ENCODE measurements at places on chromosomes 5 and 9.
A peak's percentile ranks its signal among the peaks of the same experiment; 100 is the strongest.

- DNase-seq: no peak
Measured at GRCh38 chr9:26551971-26552370, 340.6 kb downstream of the CAAP1 start.

- no peak for DNase-seq
Measured at GRCh38 chr9:136581614-136582447, 36.0 kb upstream of the NOTCH1 start.

- DNase-seq: no peak
Measured at GRCh38 chr5:85823462-85824426, 794.0 kb upstream of the COX7C start.

DNA sequence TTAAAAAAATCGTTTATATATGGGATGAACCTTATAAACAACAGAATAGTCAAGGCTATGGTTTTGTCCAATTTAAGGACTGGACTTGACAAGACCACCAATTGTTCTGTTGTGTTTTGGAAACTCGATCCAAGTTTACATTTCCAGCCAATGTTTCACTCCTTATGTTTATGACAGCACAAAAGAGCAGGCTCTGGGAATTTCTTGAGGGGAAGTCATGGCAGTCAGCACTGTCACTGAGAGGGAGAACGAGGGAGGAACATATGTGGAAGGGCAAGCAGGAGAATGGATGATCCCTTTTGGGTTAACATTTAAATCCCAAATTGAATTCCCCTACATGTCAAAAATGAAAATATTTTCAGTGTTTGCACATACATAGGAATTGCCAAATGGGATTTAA, 292.5 kb downstream of the MARCHF11 start:
- peak; percentile 41 for DNase-seq

- peak; percentile 12 for DNase-seq
Measured at GRCh38 chr9:111481885-111482636, 2.1 kb downstream of the ECPAS start.

GRCh38 chr9:13429301-13430190, 150.1 kb upstream of the MPDZ start:
- DNase-seq: no peak

- DNase-seq: no peak
Measured at GRCh38 chr5:52043543-52043942, 660.3 kb downstream of the ISL1 start.

GRCh38 chr5:52786949-52787599, 642 bp upstream of the ITGA1 start:
- DNase-seq: no peak

DNA sequence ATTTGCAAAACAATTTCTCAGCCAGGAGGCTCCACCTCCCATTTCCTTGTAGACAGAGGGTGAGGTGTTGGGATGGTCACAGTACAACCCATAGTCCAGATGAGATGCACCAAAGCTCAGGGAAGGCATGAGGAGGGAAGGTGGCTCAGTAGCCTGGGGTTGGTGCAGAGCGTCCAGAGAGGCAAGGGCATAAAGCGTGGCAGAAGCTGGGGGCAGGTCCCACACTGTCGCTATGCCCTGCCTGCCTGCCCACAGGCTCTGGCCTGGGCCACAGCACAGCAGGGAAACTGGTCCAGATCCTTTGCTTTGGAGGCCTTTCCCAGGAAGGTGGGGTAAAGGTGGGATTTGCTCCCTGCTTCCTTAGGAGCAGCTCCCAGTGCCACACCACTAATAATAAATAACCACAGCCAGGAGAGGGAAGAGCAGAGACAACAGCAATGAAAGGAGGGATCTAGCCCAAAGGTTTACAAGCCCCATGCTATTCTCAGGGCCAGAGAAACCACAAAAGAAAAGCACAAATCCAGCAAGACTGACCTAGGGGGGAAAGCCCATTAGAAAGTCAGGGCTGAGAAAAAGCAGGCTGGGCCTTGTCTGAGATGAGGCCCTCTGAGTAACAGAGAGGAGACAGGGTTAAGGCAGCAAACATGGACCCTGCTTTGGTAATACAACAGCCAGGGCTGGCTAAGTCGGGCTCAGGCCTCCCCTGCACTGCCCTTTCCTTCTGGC, 27.2 kb downstream of the PCDHGC5 start:
- no peak for DNase-seq

DNA sequence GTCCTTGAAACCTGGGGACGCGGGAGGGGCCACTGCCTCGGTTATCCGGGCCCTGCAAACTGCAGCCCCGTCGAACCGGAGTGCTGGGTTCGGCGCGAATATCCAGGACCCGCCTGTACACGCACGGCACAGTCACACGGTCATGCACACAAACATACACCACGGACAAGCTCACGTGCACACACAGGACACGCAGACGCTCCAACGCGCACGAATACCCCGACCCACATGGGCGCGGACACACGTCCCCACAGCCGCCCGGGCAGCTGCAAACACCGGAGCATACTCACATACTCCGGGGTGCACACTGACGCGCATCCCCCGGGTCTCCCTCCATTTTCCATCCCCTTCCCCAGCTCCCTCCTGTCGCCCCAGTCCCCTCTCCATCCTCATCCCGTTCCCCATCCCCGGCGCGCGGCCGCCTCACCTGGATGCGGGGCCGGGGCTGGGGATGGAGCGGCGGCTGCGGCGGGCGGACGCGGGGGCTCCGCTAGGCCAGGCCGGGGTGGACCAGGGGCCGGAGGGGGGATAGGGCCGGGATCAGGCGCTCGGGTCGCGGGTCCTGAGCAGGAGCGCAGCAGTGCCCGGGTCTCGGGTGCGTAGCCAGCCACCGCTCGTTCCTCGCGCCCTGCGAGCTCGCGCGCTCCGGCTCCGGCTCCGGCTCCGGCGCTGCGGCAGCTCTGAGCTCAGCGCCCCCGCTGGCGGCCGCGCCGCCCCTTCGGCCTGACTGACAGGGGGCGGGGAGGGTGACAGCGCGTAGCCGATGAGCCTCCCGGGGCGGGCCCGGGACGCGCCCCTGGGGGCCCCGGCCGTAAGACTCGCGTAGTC, at the start of the genes EIF4E1B and SNCB:
Gene EIF4E1B (plus strand): TSS at position 823 of the 828 bp plus-strand sequence. CDS start 12,113 bp downstream, outside the sequence.
Gene SNCB (minus strand): TSS at position 682 of the 828 bp plus-strand sequence. CDS start 880 bp downstream, outside the sequence.
- DNase-seq: peak; percentile 50

GRCh38 chr5:97243353-97243752, 60.3 kb upstream of the RIOK2 start:
- peak; percentile 2 for DNase-seq

DNA sequence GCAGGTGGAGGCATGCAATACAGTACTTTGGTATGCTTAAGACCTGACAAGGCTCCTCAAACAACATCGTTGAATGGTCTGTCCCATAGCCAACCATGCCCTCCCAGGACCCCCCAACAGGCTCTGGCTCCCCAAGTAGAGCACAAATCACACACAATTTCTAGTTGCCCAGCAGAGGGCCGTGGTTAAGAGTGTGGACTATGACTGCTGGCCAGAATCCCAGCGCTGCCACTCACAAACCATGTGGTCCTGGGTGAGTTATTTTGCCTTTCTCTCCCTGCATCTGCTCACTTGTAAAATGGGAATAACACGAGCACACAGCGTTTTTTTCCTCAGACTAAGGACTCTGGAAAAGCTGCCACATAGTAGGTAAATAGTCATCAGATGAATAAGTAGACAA, 6.5 kb downstream of the CKMT2 start:
- DNase-seq: no peak

DNA sequence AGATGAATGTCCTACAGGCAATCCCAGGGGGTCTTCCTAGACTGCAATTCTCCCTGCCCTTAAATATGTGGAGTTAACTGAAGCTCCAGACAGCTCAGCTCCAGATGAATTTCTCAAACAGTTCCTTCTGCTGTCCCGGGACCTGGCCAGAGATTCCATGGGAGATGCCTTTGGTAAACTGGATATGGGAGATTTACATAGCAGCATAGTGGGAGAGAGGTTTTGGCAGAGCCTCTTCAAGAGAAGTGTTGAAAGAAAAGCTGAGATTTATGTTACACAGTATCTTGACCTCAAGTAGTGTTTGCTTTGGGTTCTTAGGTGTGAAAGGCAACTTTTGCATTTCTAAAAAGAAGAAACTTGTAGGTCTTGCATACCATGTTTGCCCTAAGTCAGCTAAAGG, 364.9 kb downstream of the ARRDC3 start:
- DNase-seq: peak; percentile 73

DNA sequence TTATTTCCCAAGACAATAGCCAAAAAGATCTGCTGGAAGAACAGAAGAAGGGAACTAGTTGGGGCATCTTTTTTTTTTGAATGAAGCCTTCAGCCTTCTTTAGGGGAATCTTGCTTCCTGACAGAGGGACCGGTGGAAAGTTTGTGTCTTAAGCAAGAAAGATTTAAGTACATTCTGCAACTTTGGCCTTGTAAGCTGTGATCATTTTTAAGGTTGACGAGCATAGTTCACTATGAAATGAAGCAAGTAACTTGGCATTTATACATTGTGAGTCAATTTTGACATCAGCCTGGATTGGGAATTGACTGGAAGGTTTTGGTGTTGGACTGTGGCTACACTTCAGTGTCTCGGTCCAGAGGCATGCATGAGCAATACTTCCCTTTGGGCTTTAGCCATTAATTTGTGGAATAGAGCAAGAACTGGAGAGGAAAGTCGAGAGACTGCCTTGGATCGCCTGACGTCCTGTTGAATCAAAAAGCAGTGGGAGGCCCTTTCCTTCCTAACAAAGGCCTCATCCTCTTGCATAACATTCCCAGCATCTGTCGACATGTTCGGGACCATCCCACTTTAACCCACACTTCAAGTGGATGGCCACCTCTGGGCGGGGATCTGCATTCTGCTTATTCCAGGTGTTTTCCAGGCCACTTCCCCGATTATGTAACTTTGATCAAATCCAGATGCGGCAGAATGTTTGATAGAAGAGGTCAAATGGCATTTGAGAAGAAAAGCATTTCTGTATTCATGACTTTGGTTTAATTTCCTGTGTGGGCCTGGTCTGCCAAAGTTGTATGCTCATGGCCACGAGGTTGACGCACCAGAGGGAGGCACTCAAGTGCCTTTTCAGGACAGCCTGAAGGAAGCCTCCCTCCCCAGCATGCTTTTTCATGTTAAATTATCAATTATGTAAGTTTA, 12.5 kb downstream of the ABL1 start:
- DNase-seq: peak; percentile 100

DNA sequence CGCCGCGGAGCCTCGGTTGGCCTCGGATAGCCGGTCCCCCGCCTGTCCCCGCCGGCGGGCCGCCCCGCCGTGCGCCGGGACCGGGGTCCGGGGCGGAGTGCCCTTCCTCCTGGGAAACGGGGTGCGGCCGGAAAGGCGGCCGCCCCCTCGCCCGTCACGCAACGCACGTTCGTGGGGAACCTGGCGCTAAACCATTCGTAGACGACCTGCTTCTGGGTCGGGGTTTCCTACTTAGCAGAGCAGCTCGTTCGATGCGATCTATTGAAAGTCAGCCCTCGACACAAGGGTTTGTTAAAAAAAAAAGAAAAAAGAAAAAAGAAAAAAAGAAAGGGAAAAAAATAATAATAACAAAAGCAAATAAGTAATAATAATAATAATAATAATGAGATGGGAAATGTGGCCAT, 112.8 kb downstream of the GCNT1 start:
- no peak for DNase-seq

DNA sequence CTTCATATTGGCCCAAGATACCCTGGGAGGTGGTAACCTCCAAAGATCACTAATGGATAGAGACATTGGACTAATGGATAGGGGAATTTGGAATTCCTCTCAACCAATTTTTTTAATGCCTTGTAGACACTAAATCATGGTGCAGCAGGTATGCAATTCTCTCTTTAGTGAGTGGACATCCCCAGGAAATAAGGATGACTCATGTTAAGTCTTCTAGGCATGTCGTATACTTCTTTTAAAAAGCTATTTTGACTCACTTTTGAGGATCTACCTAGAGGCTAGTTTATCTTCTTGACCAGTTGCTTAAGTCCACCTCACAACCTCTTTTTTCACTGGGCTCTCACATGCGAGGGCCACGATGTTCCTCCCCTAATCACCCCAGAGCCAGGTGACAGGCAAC, 211.6 kb upstream of the CDH12 start:
- DNase-seq: no peak

- DNase-seq: peak; percentile 76
Measured at GRCh38 chr9:137294091-137294680, 7.9 kb downstream of the NRARP start.

GRCh38 chr5:181153814-181154213, 6.4 kb downstream of the OR2V2 start:
- no peak for DNase-seq

DNA sequence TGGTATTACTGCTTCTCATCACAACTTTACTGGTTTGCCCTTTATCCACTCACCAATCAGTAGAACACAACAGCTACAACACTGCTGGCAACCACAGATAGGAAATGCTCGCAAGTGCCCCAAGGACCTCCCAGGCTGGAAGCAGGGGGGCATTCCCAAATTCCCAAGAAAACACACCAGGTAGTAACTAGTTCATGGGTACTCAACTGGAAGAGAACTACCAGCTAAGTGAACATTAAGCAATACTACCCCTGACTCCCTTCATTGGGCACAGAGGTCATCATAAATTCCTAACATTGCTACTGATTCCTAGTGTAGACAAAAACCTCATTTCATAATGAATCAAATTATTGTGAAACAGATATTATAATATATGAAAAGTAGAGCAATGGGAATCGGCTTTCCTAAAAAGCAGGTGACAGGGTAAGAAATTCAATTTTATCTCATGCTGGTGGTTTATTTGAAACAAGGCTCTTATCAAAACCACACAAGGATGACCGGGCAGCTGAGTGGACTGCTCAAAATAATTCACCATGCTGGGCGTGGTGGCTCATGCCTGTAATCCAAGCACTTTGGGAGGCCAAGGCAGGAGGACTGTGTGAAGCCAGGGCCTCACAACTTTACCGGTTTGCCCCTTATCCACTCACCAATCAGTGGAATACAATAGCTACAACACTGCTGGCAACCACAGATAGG, 81.6 kb downstream of the TLE1 start:
- no peak for DNase-seq

DNA sequence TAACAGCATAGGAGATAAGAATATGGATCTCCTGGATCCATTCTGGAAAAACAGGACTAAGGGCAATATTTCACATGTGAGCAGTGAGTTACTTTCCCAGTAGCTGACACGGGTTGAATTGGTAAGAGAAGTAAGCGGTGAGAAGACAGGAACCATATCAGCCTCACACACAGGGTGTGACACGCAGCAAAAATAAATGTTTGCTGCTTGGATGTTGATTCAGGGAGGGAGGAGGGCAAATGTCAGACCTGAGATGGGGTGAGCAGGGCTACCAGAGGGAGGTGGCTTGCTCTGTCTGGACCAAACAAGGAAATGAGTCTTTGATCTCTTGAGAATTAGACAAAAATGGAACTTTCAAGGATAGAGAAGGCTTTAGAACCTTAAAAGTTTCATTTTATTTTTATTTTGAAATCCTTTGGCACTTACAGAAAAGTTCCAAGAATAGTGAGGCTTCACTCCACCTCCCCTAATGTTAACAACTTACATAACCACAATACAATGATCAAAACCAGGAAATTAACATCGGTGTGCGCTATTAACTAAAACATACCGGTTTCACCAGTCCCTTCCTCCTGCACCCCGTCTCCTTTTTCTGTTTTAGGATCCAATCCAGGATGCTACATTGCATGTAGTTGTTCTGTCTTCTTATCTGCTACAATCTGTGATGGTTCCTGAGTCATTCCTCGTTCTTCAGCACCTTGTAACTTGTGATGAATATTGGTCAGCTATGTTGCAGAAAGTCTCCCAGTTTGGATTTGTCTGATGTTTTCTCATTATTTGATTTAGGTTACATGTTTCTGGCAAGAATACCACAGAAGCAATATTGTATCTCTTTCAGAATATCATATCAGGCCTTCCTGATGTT, 20.5 kb upstream of the ARHGEF28 start:
- DNase-seq: no peak

All from fibroblast of lung (primary cell).